AG04449 (cell line): ENCODE measurements at places on chromosomes 5 and 9.

- no peak for DNase-seq
Observed at GRCh38 chr5:107154593-107154992, 516.1 kb downstream of the EFNA5 start.

GRCh38 chr5:76855961-76856360 is 6.1 kb downstream of the S100Z start:
- no peak for DNase-seq

GRCh38 chr9:85702726-85703289 is 38.9 kb downstream of the AGTPBP1 start:
- no peak for DNase-seq

- DNase-seq = no peak
Observed at GRCh38 chr9:122075135-122076030, 17.7 kb downstream of the TTLL11 start.

DNA sequence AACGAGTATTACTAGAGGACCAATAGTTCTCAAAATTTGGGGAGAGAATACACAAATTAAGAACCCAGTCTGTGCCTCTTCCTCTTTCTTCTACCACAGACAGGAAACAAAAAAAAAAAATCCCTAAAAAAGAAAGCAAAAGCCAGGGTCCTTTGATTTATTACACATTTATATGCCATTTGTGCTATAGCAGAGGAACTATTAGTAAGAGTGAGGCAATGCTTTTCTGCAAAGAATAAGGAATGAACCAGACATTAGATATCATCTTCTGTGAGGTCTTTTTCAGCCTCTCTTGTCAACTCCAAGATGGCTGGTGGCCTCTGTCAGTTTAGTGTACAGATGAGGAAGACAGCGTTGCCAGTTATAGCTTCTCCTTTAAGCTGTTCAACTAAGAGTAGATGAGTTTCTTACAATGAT is 127.6 kb downstream of the RFX3 start:
- no peak for DNase-seq

DNA sequence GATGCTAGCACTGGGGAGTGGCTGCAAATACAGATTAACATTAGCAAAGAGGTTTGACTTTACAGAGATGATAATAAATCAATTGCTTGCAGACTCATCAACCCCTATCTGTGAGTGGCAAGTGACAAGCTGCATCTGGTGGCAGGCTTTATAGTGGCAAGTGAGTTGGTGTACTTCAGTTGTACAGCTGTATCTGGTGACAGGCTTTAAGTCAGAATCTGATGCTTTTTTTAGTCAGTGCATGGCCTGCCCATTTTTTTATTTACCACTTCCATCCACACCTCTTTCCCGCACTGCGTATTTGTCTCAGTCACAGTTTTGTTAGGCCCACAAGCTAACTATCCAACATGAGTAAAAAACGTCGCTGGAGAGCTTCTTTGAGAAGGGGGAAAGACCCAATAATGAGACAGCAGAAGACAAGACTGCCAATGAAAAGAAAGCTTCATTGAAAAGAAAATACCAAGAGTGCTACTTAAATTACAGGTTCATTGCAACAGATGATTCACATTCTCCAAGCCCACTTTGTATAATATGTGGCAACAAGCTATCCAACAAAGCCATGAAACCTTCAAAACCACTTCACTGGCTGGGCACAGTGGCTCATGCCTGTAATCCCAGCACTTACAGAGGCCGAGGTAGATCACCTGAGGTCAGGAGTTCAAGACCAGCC is 23.1 kb downstream of the ANP32B start:
- DNase-seq = no peak

DNA sequence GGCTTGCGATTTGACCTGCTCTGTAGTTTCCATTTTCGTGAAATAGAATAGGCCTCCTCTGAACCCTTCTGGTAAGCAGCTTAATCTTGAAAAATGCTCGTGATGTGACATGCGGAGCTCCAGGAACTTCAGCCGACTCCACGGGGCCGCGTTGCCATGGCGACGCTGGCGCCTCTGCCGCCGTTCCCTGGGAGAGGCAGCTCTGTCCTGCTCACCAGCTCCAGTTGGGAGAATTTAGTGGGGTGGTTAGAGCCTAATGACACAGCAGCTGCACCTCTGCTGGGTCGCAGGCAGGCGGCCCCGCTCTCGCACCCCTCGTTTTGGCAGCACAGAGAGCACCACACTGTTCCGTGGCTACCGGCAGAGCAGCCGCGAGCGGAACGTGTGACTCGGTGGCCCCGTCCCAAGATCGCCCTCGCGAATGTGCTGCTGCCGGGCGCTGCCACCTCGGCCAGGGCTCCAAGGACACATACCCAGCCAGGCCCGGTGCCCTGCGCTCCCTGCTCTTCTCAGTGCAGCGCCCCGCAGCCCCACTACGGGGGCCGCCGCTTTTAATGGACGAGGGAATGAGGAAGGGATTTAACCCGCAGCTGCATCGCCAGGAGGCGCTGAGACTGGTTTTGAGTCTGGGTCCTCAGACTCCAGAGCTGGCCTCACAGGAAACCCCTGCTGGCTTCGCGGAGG is 131.2 kb upstream of the LMX1B start:
- no peak for DNase-seq

DNA sequence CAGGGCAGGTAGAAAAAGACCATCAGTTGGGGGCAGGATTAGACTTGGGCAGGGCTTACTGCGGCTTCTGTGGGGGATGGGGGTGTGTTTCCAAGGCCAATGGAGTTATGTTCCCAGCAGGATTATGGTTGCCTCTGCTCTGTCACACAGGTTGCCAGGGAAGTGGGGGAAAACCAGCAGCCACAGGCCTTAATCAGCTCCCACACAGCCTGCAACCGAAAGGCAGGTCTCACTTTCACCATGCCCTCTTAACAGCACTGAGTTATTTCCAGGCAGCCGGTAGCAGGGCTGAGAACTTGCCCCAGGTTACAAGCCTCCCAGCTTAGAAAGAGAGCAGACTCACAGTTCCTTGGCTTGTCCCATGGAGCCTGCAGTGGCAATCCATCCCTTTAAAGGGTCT is 205.5 kb downstream of the FGF10 start:
- no peak for DNase-seq

DNA sequence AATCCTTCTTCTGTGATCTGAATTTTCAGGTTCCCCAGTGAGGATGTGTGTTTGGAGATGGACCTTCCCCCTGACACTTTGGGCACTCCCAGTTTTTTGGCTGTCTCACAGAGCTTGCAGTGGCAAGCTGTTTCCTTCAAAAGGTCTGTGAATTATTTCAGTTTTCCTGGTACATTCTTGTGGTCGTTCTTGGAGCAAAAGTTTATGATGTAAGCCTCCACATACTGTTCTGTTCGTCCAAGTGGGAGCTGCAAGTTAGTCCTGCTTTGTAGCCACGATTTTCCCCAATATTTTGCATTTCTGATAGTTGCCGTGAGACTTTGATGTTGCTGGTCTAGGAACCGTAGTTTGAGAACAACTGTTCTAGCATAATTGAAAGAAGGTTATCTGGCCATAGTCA is 88.3 kb downstream of the MTAP start:
- DNase-seq = no peak
